ENCODE measurements at places on chromosomes 4 and X.
A peak's percentile ranks its signal among the peaks of the same experiment; 100 is the strongest.

DNA sequence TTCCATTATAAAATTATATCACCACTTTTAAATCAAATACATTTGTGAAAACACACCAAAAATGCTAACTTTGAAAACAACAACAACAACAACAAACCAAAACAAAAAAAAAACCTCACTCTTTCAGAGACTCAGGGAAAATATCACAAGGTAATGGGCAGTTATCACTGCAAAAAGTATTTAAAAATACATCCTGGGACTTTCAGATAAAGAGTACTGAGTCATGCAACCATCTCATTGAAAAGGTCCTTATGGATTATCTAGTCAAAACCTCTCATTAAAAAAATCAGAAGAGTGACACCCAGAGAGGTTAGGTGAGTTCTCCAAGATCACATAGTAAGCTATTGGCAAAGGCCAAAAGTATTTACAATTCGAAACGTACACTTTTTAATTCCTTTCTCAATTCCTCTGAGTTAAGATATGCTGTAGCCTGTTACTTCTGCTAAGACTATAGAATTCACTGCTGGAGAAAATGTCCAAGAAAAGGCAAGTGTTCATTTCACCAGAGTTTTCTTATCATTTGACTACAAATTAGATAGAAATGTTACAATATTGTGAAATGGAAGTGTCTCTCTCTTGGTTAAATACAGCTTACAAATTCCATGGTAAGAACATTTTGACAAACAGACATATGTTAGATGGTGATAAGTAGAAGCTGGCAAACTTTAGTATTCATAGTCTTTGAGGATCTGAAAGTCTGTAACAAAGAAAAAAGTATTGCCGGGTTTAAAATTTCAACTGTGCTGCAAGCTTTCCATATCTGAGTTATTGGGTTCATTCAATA, 9.3 kb downstream of the STX18 start:
- no peak for DNase-seq

DNA sequence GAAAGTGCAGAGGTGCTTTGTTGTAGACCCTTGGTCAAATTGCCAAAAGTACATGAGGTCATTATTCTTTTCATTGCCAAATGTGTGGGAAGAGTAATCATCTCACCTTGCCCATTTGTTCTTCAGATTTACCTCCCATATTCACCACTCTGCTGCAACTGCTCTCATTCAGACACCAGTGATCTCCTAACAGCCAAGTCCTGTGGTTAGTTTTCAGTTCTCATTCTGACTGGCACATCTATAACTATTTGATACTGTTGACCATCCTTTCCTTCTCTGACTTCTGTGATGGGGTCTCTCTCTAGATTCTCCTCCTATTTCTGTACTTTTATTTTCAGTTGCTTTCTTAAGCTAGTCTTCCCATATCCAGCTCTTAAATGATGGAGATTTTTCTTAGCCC, 39.8 kb downstream of the GRIA3 start:
- DNase-seq = no peak

DNA sequence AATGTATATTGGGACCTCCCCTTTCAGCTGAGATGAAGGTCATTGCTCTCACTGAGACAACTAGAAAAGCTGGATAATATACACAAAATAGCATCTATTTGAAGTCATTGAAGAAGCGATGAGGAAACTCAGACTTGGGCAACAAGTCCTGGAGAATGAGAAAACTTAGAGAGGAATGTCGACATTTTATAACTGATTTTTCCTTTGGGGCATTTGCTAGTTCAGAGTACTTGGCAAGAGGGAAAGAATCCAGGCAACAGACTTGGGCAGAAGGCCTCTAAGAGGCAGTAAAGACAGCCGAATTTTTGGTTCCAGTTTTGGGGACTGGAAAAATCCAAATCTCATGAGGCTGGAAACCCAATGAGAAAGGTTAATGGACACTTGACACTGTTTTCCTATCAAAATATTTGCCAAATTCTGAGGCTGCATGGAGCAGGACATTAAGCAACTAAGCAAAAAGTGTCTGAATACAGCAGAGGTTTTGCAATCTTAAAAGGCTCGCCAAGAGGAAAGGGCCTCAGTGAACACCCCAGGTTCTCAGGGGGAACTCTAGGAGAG, 21.0 kb upstream of the ANXA5 start:
- no peak for DNase-seq

DNA sequence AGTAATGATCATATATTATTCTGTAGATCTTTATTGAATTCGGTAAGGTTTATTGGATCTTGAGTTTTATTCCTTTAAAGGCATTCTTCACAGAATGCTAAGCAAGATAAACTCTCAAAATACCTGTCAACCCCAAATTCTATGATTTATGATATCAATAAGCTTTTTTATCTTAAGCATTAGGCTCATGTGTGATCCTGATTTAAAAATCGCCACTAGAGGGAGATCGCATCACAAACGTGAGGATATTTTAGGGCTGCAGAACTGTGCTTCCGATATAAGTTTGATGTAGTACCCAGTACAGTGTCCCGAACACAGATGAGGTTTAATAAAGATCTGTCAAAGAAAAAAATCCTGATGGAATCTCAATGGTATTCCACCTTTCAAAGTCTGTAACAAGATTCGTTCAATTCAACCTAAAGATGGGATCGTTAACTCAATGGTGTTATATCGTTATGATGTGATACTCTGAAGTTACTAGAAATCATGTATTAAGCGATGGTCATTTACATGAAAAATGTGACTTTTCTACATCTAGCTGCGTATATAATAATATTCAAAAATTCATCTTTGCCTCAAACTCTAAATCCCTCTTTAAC, 169.0 kb downstream of the CORIN start:
- peak; percentile 30 for DNase-seq

DNA sequence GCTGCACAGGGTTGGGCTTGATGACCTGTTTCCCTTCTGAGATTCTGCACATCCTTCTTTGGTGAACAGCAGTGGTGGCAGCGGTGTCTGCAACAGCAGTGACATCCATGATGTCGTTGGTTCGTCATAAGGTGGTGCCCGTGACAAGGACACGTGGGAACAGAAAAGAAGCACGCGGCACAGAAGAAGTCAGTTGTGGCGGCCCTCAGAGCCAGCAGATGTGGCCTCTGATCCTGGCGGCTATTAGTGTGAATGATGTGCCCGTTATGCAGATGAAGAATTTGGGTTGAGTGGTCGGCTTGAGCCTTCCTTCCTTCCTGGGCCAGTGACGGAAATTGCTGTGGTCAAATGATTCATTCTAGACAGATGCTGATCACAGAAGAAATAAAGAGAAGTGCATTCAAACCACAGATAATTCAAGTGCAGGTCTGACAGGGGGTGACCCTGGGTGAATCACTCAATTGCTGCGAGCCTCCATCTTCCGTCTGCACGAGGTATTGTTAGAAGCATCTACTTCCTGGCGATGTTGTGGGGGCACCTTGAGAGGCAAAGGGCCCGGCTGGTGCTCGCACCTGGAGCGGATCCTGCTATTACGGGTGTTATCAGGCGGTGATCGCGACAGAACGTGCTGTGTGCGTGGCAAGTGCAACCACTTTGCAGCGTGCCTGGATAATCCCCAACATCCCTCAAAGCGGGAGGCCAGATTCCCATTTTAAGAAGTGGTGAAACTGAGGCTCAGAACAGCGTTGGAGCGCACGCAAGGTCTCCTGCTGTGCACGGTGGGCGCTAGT, 215.2 kb upstream of the PSAPL1 start:
- peak; percentile 89 for DNase-seq

DNA sequence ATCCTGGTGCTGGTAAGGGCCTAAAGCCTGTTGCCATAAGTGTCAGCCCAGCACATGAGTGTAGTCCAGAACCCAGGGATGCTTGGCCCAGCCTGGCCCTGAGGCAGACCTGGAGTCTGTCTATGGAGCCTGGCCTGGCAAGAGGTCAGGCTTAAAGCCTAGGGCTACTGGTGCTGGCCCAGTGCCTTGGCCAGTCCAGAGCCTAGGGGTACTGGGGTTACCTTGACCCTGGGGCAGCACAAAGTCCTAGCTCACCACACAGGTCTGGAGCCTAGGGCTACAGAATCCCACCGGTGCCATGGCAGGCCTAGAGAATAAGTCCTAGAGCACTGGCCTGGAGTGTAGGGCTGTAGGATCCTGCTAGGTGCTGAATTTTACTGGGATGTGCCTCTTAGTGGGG, 393.8 kb downstream of the MAGEE1 start:
- DNase-seq = no peak

DNA sequence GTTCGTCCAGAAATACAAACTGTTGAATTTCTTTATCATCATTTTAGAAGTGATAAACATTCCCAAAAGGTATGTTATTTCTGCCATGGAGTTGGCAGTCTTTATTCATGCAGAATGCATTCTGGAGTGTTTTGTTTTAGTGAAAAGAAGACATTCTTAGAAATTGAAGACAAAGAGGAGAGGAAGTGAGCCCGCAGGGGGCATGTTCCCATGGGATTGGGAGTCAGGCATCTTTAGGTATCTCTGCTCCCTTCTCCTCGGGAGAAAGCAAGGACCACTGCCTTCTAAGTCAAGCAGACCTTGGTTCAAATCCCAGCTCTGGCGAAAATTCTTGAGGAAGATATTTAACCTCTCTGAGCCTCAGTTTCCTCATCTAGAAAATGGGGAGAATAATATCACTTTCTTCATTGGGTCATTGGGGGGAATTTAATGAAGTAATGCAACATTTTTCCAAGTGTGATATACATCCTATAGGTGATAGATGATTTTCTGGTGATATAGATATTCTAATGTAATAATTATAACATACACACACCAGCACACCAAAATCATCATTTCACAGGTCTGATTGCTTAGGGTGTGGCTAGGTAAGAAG, 26.5 kb upstream of the CHRNA9 start:
- DNase-seq = no peak

DNA sequence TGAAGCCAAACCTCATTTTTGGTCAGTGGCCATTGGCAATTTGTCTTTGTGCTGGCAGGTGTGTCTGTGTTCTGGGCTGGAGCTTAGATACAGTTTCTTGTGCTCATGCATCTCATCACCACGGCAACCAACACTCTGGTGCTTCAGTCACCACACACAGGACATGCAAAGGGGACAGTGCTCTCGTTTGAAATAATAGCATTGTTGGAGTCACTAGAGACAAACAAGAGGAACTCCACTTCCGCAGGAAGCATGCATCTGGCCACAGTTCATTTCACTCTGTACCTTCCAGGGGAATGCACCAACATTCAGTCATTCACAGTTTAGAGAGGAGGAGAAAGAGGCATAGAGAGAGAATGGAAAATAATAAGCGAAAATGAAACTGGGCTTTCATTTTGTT, 267.4 kb downstream of the ANK2 start:
- DNase-seq = no peak

GRCh38 chrX:113473418-113473817, 632.8 kb upstream of the AMOT start:
- DNase-seq = no peak
